ENCODE measurements at places on chromosomes 16 and 17.

DNA sequence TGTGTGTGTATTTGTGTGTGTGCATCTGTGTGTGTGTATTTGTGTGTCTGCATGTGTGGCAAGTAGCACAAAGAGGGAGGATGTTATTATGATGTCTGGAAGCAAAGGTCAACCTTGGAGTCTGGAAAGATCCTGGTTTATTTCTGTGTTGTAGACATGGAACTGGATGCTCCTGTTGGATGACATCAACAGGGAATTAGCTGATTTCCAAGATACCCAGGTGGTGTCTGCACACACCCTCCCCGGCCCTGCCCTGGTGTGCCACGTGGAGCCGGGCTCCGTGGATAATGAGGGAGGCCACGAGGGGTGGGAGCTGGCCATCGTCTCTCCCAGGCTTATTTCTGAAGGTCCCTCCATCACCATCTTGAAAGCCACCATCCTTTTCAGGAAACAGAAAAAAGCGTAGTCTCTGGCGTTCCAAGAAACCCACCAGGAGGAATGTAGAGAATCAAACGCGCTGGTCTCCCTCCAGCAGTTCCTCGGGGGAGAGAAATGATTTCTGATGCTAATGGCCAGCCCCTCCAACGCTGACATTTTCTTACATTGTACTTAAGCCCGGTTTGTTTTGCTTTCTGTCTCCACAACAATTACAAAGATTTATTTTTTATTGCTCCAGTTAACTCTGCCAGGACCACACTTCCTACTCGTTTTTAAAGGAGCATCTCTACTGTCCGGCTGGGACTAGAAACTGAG lies 93.3 kb downstream of the FOXL1 start:
- no peak for DNase-seq

DNA sequence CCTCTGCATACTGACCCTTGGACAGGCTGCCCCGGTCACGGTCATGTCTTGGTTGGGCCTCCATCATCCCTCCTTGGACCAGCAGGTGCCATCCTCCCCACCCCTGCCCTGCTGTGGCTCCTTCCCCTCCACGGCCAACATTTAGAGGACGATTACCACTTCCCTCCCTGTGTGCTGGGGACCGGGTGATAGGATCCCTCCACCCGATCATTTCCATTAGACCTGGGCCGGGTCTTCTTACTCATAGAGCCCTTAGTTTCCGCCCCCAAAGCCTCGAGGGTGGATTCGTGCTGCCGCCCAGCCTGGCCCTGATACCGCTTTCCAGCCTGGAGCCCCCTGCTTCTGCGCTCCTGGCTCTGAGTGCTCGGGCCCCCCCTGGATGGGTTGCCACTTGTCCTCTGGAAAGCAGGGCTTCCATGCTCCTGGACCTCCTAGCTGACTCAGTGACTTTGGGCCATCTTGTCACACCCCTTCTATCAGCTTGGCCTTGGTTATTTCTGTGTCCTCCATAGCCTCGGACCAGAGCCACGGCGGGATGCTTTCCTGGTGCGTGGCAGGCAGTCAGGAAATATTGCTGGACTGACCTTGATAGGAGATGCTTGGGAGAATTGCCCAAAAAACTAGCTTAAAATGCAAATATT lies 171.4 kb downstream of the SEC14L1 start:
- DNase-seq: peak; percentile 40

DNA sequence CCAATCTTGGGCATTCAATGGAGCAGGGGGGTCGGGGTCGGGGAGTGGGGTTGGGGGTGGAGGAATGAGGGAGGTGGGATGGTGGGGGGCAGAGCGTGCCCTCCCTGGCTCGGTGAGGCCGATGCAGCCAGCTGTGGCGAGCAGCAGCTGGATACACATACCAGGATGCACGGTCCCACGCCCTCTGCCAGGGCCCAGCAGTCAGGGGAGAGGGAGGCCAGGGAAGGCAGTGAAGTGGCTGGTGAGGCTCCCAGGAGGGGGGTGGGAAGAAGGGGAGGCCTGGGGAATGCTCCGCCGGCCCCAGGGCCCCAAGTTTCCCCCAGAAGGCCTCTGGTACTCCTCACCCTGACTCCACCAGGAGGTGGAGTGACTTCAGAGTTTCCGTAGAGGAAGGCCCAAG lies 77.6 kb upstream of the LHX1 start:
- DNase-seq: no peak

GRCh38 chr17:68832109-68832802 lies 122.9 kb downstream of the ABCA8 start:
- no peak for DNase-seq

DNA sequence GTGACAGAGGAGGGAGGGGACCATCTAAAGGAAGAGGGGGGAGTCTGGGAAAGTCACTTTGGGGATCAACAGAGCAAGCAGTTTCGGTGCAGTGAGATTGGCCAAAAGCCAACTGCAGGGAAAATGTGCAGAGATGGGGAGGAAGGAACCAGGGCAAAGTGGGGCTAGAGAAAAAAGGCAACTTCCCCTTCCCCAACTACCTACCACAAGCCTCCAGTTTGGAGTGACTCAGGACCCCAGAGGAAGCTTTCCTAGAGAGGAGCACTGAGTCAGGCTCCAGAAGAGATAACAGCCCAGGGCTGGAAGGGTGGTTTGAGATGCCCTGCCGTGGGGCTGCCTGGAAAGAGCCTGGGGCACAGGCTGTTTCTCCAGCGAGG lies 6.9 kb upstream of the CD300LD start:
- no peak for DNase-seq

GRCh38 chr17:3989041-3989886 lies 25.0 kb upstream of the ATP2A3 start:
- no peak for DNase-seq

DNA sequence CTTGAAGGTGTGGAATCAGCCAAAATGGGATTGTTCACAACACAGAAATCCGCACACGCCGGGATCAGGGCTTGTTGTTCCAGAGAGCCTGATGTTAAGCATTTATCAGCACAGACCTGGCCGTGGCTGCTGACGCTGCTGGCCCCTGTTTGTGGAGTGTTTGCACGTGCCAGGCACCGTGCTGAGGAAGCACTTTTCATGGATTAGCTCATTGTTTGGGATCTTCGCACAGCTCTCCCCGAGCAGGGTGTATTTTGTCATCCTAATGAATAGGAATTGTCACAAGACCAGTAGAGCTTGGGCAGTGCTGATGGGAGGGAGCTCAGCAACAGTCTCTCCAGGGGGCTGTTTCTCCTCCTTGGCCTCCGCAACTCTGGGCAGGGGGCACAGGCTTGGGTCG lies 160.4 kb upstream of the PLCG2 start:
- DNase-seq: no peak

DNA sequence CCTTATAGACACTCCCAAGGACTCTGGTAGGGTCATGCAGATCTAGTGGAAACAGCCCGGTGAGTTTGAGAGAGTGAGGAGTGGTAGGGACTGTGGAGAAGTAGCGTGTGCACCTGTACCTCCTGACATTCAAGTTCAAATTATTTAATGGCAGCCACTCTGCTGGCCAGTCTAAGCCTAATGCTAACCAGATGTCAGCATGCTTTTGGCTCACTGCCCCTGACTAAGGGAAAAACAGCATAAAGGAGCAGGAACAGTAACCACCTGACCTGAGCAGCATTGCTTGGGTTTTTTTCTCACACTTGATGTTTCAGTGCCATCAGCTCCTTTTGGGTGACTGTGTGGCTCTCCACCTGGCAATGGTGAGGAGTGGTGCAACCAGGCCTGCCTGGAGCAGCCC lies 23.8 kb upstream of the SLC12A3 start:
- no peak for DNase-seq

GRCh38 chr16:73354434-73354833 lies 306.5 kb upstream of the ZFHX3 start:
- DNase-seq: no peak

- peak; percentile 74 for DNase-seq
Measured at GRCh38 chr17:1179818-1180742, at the start of gene ABR. Gene ABR, minus strand, starts transcription at chr17:1179981. Its CDS starts 254 bp downstream, at chr17:1179727.

- no peak for DNase-seq
Measured at GRCh38 chr17:33090806-33091205, 99.2 kb downstream of the SPACA3 start.
